ENCODE measurements at places on chromosomes 3 and 15.

DNA sequence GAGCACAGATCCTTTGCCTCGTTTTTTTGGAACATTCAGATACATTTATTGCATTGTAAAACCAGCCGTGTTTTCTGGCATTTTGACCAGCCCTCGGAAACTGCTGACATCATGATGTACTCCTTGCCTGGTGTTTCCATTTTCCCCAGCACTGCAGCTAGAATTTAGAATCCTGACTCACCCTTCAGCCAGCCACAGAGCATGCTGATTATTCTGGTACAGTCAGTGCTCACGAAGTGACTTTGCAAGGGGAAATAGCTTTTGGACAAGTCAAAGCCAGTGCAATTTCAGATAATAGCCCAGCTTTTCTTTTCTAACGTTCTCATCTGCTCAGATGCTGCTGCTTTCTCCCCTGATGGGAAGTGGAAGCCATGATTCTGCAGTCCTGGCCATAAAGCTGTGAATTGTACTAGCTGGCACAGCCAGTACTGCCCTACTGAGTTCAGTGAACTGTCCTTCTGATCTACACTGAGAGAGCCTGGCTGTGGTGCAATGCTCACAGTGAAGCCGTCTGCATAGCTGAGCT lies 12.1 kb upstream of the CNBP start:
- peak; percentile 41 for DNase-seq

DNA sequence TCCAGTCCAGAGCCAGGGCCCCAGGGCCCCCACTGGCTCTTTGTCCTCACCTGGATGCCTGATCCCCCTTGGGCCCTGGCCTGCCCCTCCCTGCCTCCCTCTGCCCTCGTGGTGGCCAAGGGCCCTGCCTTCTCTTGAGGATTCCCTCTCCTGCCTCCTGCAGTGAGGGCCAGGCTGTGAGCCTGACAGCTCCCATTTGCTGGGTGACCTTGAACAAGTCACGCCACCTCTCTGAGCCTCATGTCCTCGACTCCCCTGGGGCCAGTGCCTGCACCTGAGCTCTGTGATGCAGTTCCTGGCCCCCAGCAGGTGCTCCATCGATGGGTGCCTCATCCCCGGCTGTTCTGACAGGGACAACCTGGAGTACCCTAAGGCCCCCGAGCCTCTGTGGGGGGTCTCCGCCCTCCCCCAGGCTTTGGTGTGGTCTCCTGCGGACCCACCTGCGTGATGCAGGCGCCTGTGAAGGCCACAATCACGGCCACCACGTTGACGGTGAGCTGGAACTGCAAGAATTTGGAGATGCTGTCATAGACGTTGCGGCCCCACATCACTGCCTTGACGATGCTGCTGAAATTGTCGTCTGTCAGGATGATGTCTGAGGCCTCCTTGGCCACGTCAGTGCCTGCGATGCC lies 24.1 kb upstream of the SEC13 start:
- DNase-seq = no peak

DNA sequence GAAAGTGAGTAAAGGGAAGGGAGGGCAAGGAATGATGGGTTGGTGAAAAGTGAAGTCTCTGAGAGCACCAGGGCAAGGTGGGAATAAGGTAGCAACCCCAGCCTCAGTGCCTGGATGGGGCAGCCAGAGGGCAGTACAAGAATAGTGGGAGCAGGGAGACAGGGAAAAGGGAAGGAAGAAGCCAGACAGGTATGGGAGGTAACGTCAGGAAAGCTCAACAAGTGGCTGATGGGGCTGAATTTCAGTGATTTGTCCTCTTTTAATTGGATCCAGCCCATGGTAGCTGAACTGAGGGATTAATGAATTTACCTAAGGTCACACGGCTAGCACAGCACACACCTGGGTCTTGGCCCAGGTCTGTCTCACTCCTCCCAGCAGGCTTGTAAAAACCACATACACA lies 12.6 kb downstream of the RORA start:
- DNase-seq = peak; percentile 32

DNA sequence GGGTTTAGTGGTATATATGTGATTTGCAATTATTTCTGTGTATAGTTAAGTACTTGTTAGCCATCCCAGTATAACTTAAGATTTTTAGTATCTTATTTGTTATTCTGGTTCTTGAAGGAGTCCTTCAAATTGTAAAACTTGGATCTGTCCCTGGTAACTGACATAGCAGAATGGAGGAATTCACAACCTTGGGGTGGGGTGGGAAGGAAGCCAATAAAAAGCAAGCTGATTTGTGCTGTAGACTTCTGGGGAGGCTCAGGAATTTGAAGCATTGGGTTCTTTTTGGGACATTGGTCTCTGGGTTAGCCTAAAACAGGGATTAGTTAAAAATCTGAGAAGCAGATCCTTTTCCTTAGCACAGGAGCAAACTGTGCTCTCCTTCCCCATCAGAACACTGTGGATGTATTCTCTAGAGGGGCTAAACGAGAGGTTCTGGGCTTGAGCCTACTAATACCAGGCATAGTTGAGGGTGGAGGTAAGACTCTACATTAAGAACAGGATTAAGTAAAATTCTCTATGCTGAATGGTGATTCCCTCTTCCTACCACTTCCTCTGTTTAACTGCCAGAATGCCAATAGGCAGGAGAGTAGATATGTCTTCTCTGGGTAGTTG lies 42.2 kb downstream of the GMPS start:
- DNase-seq = no peak

DNA sequence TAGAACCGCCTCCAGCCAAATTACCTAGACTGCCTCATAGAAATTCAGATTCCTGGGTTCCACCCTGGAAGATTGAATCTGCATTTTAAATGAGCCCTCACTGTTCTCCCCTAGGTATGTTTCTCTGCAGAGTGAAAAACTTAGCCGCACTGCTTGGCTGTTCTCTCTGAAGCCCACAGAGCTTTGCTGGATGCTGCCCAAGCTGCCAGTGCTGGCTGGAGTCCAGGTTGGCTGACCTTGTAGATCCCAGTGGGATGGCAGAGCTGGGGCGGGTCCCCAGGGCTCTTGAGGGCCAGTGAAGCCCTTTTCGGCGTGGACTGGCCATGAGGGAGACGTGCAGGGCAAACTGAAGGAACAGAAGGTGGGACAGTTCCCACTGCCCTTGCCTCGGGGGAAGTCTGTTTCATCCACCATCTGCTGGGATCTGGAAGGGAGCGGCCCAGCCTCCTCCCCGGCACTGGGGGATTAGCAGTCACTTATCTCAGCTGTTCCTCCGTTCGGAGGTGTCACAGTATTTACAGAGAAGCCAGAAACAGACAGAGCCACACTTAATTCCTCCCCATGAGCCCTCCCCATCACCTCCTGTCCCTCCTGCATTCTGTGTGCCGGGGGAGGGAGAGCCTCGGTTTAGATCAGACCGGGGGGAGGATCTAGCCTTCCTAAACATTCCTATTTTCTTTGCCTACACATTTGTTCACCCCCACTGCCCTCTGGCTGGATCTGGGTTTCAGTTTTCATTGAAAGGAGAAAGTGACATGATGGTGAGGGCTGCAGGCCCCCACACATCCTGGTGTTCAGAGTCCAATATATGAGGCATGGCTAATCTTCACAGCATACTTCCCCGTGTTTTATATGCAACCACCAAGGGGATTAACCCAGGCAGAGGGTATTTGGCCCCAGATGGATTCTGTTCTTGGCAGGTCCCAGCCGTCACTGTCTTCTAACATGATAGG lies 4.1 kb upstream of the ACTC1 start:
- peak; percentile 90 for DNase-seq

- DNase-seq = no peak
Observed at GRCh38 chr3:87895983-87896382, 162.8 kb downstream of the CGGBP1 start.

DNA sequence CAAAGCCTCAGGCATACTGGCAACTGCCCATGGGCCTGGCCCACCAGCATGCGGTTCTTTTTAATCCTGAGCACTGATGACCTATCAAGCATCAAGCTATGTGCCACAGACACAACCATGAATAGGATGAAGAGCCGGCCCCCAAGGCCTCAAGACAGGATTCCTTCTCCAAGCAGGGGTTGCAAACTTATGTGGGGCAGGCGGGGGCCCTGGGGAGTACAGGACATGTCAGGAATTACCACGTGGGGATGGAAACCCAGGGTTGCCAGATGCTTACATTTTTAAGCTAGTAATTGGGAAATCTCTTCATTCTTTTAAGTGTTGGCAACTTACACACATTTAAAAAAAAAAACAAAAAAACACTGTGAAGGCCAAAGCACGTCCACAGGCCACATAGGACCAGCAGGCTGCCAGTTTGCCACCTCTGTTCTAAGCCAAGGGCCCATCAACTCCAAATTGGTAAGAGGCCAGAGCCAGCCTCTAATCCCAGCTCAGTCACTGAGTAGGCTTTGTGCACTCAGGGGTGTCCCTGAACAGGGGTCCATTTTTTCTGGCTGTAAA lies 32.8 kb downstream of the BDH1 start:
- no peak for DNase-seq

- no peak for DNase-seq
Observed at GRCh38 chr15:35540021-35540420, 5.9 kb downstream of the DPH6 start.

DNA sequence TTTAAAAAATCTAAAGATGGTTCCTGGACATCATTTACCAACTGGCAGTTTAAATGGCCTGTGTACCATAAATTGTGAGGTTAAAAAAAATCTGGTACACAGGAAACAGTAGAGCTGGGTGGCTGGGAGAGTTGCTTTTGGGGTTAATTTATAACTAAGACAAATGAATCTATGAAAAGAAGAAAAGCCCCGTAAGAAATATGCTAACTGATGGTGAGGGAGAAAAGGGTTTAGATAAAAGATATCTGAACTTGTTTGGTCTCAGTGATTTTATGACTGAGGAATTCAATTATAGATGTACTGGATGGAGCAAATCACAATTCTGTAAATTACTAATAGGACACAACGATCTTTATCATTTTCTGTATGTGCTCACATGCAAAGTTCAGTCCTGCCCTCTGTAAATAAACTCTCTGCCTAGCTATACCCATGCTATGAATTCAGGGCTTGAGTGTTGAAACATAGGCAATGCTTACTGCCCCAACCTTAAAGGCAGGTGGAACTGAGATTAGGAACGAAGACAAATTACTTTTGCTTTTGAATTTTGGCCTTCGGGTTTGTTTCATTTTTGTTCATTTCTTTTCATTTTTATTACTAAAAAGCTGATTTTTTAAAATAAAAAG lies 28.0 kb downstream of the PPARG start:
- DNase-seq = no peak

DNA sequence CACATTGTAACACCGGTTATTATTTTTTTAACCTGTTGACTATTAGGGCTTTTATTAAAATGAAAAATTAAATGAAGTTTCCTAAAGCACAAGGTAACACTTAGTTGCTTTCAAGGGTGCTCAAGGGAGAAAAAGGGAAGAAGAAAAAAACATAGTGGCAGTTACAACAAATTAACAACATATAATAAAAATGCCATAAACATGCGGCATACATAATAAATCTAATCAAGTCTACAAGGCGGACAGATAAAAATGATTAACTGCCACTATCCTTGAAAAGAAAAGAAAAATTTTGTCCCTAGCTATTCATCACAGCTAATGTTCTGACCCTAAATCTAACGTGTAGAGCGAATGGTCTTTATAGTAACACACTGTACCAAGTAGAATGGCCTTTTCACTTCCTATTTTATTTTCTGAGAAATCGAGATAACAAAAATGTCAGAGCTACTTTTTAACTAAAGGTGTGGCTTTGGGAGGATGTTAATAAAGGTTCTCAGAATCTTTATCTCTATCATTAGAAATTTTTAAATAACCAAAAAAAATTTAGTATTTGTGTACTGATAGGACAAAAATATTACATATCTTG lies 194.9 kb downstream of the FOXP1 start:
- no peak for DNase-seq

- no peak for DNase-seq
Observed at GRCh38 chr15:74269362-74270035, 33.4 kb downstream of the CCDC33 start.

GRCh38 chr15:68674975-68675374 lies 96.2 kb downstream of the CORO2B start:
- DNase-seq = no peak

DNA sequence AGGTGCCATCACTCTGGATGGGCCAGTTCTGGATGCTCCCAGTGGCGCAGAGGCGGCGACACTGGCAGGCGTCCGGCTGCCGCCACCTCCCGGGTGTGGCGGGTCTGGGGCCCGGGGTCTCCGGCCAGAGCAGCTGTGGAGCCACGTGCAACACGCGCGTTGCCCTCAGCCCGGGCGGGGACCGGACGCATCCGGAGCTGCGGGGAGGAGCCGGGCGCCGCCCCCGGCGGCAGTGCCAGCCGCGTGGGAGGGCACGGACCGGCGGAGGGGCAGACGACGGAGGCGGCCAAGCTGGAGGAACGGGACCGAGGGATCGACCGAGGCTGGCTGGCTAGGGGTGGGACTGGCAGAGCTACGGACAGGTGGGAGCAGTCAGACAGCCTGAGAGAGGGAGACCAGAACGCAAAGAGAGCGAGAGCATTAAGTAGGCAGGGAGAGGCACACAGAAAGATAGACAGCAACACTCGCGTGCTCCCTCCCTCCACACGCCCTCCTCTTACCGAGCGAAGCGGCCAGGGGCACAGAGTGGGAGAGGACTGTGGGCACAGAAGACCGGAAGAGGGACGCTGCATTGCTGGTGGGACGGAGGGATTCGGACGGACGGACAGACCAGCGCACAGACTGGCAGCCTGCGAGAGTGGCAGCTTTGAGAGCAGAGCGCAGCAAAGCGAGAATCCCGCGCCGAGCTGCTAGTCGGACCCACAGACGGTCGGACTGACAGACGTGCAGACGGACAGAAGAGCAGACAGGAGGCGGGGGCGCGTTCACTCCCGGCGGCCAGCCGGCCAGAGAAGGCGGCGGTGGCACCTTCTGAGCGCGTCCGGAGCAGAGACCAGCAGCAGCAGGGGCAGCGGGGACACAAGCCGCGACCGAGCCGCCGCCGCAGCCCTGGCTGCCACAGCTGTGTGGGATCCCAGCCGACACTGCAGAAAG lies at the start of gene ARPP21:
ARPP21 (plus strand) TSS at position 272 of the 933 bp plus-strand sequence. CDS start 42,227 bp downstream, outside the sequence.
- peak; percentile 58 for DNase-seq
